ENCODE measurements at places on chromosomes 2 and 18. TPM values are rescaled to one million over a fixed set of nuclear protein-coding genes. Genes with fewer than 3 reads are reported as not detected.

The ABCB11 gene
- total RNA-seq = not detected

The TRABD2A gene
- 12.1 TPM for total RNA-seq

The LINC00305 gene
- not detected for total RNA-seq

The DSEL gene
- total RNA-seq = 0.40 TPM

The SP140 gene
- 0.27 TPM for total RNA-seq

The BMPR2 gene
- total RNA-seq = 15.6 TPM

The ARHGAP28 gene
- total RNA-seq = 0.02 TPM

The GPR75 gene
- 1.6 TPM for total RNA-seq

The LYPD6 gene
- 0.09 TPM for total RNA-seq

The PTH2R gene
- not detected for total RNA-seq

The VAMP5 gene
- total RNA-seq = not detected

The KCNG2 gene
- total RNA-seq = not detected

The SERPINB12 gene
- not detected for total RNA-seq

The KHK gene
- total RNA-seq = 10.4 TPM

The LCT gene
- total RNA-seq = 0.05 TPM

The ADNP2 gene
- total RNA-seq = 10.9 TPM

The RBM45 gene
- total RNA-seq = 12.7 TPM

The SMAD4 gene
- total RNA-seq = 54.5 TPM

The SLC23A3 gene
- 1.0 TPM for total RNA-seq

The CROCC2 gene
- not detected for total RNA-seq

The SLC1A4 gene
- total RNA-seq = 10.3 TPM

The CNTNAP5 gene
- total RNA-seq = not detected

The ADD2 gene
- total RNA-seq = 27.6 TPM

The SFT2D3 gene
- 6.2 TPM for total RNA-seq

The ATOH8 gene
- total RNA-seq = 13.2 TPM

The GRP gene
- not detected for total RNA-seq

The SERPINB5 gene
- 0.11 TPM for total RNA-seq

The GKN1 gene
- 0.56 TPM for total RNA-seq

The TMEM178A gene
- total RNA-seq = 0.21 TPM

The IL36RN gene
- 0.21 TPM for total RNA-seq

The PELI1 gene
- total RNA-seq = 1.3 TPM

The THSD7B gene
- not detected for total RNA-seq

The DLGAP1 gene
- not detected for total RNA-seq

The ZNF396 gene
- total RNA-seq = 0.56 TPM

The REEP1 gene
- 0.88 TPM for total RNA-seq

The CNDP1 gene
- total RNA-seq = not detected

The AMER3 gene
- total RNA-seq = not detected

The COLEC11 gene
- 0.70 TPM for total RNA-seq

The WNT10A gene
- 0.10 TPM for total RNA-seq

The LRRC30 gene
- not detected for total RNA-seq

The GPR45 gene
- not detected for total RNA-seq

The GALR1 gene
- total RNA-seq = not detected

The ACVR1C gene
- not detected for total RNA-seq

The DOK6 gene
- total RNA-seq = not detected

The CNGA3 gene
- not detected for total RNA-seq

The TMEM198 gene
- 1.3 TPM for total RNA-seq

The COL6A3 gene
- 0.37 TPM for total RNA-seq

The CACNB4 gene
- total RNA-seq = 0.08 TPM

The IL1F10 gene
- total RNA-seq = not detected

The SEMA4F gene
- total RNA-seq = 12.0 TPM

The GRB14 gene
- total RNA-seq = 4.5 TPM

The CELF4 gene
- not detected for total RNA-seq

The FIGLA gene
- not detected for total RNA-seq

The FOXI3 gene
- total RNA-seq = not detected

Data from A549 treated with Mapracorat at 1 μM for 4 hours (cell line).